ENCODE measurements at places on chromosomes 1 and 21.

GRCh38 chr1:233242827-233243483, 52.6 kb downstream of the PCNX2 start:
- no peak for DNase-seq

DNA sequence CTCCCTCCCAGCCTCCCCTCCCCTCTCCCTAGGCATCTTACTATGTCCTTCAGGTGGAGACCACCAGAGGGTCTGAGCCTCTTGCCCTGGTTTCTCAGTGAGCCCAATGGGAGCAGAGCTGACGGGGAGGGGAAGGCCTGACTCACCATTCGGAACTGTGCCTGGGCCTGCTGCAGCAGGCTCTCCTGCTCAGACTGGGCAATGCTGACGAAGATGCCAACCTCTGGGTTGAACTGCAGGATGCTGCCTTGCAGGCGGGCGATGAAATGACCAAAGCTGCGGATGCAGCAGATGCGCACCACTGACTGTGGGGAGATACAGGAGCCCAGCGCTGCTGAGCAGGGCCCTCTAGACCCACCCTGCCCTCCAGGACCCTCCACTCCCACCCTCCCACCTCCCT, 11.0 kb upstream of the PAQR6 start:
- no peak for DNase-seq

- no peak for DNase-seq
These were observed 367.6 kb upstream of the ZRANB2 start for GRCh38 chr1:71448444-71448843.

- DNase-seq: no peak
These were observed 40.9 kb downstream of the PLXNA2 start for GRCh38 chr1:208203127-208203847.

DNA sequence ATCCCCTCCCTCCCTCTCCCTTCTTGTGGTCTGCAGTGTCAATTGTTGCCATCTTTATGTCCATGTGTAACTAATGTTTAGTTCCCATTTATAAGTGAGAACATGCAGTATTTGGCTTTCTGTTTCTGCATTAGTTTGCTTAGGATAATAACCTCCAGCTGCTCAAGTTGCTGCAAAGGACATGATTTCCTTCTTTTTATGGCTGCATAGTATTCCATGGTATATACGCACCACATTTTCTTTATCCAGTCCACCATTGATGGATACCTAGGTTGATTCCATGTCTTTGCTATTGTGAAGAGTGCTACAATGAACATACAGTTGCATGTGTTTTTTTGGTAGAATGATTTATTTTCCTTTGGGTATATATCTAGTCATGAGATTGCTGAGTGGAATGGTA, 16.3 kb downstream of the CITED4 start:
- no peak for DNase-seq

- no peak for DNase-seq
These were observed 19.4 kb downstream of the RSPH1 start for GRCh38 chr21:42476388-42477331.

DNA sequence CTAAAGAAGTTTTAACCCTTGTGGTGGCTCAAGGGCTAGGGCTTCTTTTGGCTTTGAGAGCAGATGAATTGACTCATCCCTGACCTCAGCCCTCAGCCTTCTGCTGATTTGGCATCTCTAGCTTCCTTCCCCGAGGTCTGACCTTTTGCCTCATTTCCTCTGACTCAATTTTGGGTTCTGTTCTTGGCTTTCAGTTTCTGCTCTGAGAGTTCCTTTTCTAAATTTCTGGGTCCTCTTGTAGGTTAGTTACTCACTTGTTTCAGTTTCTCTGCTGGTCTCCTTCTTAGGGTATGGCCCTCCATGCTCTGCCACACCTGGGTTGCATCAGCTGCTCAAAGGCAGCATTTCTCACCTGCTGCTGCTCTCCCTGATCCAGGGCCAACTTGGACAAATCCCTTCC, 19.4 kb downstream of the PDE4B start:
- DNase-seq: no peak

DNA sequence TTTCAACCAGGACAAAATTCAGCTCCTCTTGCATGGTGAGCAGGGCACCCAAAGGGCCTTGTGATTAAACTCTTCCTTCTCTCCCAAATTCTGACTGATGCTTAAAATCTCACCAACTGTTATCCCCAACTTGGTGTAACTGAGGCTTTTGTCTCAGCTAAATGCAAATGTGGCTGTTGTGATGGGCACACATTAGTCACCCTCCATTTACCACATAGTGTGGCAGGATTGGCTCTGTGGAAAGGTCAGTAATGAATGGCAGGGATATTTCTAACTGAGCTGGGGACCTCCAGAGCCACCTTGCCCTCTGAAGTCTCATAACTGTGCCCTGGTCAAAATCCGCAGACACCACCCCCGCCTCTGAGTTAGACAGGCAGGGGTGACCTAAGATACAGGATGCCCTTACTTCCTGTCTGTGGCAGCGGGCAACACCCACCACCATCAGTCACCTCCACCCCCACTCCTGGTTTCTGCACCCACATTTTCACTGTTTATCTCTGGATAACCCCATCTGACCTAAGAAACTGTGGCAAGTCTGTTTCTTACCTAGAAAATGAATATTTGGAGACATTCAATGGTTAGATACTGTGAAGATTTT, 25.4 kb upstream of the RGS16 start:
- no peak for DNase-seq

DNA sequence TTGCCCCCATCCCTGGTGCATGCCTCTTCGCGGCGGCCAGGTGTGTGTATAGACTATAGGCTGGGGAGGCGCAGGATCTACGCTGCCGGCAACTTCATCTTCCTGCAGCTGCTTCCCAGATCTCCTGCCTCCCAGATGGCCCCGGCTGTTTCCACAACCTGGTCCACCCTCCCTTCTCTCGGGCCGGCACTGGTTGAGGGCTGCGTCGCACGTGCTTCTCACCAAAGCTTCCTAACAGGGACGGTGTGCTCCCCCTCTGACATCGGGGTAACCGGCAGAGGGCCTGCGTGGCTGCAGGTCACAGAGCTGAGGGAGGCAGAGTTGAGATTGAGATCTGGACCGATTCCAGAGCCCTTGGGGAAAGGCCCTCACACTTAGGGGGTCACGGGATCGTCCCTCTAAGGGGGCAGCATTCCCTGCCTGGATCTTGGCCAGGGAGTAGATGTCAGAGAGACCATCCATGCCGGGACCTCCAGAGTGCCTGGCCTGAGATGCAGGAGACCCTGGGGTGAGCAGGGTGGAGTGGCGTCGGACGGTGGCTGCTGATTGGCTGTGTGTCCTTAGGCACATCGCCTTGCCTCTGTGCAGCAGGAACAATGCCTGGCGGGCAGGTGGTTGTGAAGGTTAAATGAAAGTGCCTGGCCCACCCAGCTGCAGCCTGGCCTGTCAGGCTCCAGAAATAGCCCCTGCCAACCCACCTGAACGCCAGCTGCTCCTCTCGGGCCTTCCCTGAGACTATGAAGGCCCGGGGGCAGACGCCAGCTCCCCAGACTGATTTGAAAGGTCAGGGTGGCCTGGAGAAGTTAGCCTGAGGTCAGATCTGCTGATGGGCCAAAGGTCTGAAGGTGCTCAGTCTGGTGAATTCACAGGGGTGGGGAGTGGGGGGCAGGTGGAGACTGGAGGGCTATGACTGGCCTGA, 6.1 kb upstream of the MASP2 start:
- DNase-seq: no peak

- DNase-seq: no peak
These were observed 258.6 kb downstream of the GRIK3 start for GRCh38 chr1:36775716-36776115.

- no peak for DNase-seq
These were observed 223.7 kb upstream of the FAM78B start for GRCh38 chr1:166390366-166391033.

All from nucleus accumbens (tissue), 56 donors.